ENCODE measurements at places on chromosomes 11 and 22.
A peak's percentile ranks its signal among the peaks of the same experiment; 100 is the strongest.

DNA sequence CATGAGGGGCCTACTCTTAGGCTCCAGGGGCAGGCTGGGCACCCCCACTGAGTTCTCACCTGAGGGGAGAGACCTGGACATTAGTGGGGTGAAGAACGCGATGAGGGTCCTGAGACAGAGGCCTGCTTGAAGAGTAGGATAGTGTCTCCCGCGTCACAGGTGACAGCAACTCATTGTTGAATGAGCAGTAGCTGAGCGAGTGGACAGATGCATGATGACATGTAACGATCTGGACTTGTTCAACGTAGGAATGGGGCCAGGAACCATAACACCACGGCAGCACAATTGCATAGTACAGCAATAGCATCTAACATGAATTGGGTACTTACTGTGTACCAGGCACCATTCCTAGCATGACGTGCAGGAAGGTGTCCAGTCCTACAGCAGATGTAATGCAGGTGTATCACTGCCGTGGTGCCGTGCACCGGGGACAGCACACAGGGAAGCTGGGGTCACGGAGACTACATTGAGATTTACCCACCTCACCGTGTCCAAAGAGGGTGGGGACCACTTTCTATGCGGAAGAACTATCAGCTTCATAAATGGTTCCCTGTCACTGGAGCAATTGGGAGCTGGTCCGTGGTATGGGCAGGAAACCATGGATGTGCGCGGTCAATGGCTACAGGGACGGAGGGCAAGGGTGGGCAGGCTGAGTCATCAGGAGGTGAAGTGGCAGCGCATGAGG lies 1019.1 kb downstream of the TBC1D22A start:
- no peak for DNase-seq

- DNase-seq: no peak
These were observed 200.5 kb downstream of the DDX10 start for GRCh38 chr11:108865406-108865805.

DNA sequence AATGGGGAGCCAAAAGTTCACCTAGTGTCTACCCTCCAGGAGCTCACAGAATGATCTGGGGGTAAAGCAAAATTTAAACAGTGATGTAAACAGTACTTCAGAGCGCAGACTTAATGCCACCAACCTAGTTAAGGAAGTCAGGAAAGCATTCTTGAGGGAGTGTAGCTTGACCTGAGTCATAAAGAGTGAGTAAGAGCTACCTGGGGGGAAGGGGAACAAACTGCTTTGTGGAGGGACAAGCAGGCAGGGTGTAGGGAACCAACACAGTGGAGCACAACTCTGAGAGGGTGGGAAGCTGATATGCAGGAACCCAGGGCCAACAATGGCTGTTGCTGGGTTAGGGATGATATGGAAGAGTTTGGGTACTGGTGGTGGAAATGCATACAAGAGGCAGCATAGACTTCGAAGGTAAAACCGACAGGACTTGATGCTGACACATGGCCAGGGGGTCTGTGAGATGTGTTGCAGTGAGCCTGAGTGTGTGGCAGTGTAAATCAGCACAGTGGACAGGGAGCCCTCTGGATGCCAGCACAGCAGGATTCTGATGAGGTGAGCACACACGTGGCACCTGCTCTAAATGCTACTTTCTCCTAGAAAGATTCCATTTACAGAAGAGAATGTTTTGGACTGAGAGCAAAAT lies 58.3 kb upstream of the CYP2D6 start:
- no peak for DNase-seq

DNA sequence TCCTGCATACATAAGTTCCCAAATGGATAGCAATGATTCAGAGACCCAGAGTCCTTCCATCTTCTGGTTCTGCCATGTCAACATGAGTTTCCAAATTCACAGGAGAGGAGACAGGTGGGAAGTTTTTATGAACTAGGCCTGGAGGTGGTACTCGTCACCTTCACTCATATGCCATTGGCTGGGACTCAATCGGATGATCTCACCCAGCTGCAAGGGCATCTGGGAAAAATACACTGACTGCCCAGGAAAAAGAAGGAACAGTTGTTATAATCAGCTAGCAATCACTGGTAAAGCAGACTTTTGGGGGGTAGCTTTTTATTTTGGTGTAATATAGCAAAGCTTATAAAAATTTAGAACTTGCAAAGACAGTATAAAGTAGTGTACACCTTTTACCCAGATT lies 83.9 kb downstream of the OTOG start:
- no peak for DNase-seq

DNA sequence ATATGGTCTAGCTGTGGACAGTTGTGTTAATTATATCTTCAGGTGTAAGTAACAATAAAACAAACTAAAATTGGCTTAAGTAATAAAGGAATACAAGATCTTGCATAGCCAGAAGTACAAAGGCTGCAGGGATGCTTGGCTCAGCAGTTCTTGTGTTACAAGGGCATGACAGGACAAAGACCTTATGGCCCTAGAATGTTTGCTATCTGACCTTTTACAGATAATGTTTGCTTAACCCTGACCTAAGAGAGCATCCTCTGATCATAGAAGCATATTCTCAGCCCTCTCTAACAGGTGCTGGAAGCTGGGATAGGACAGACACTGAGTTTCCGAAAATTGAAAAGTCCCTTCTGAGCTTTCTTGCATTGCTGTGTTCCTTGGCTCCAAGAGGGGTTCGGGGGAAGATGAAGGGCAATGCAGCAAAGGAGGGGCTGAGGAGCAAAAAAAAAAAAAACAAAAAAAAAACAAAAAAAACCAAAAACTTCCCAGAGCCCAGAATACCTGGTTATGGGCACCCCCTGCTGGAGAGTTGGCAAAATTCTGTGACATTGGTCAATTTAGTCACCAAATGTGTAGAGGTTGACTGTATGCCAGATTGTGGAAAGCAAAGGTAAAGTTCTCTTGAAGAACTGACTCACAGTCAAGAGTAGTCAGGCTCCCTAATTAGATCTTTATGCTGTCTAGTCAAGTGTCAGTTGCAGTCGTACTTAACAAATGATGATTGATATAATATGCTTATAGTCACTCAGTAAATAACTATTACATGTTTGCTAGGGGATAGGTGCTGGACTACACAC lies 10.4 kb upstream of the HIKESHI start:
- DNase-seq: peak; percentile 69

- DNase-seq: no peak
These were observed 37.6 kb upstream of the PARVG start for GRCh38 chr22:44143105-44143474.

DNA sequence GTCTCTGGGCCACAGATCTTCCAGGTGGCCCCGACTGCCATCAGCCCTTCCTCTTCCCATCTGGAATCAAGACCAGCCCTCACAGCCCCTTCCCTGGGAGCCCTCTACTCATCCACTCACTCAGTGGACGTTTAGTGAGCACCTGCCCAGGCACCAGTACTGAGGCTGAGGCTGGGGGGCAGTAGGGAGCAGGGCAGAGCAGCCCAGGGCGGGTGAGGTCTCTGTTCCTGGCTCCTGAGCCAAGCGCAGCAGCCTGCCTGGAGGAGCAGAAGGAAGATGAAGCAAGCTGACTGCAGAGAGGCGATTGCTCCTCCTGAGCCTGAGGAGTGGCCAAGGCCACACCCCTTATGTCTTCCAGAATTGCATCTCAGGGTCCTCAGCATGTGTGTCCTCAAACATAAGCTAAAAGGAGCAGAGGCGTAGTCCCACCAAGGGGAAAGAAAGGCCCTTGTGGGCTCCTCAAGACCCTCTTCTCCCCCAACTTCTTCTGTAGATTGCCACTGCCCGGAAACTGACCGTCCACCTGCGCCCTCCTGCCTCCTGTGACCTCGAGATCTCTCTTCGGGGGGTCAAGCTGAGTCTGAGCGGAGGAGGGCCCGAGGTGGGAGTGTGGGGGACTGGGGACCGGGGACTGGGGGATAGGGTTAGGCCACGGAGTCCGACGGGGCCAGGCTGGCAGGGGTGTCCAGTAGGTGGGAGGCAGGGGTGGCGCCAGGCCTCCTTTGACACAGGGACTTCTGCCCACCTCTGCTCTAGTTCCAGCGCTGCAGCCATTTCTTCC lies 5.8 kb downstream of the MAPK8IP2 start:
- no peak for DNase-seq

- DNase-seq: no peak
These were observed 8.2 kb upstream of the CCDC188 start for GRCh38 chr22:20159076-20159475.

- DNase-seq: no peak
These were observed at the start of gene CELSR1 for GRCh38 chr22:46537225-46537945. Gene CELSR1, minus strand, starts transcription at chr22:46537620. Its CDS starts 450 bp downstream, at chr22:46537170.

DNA sequence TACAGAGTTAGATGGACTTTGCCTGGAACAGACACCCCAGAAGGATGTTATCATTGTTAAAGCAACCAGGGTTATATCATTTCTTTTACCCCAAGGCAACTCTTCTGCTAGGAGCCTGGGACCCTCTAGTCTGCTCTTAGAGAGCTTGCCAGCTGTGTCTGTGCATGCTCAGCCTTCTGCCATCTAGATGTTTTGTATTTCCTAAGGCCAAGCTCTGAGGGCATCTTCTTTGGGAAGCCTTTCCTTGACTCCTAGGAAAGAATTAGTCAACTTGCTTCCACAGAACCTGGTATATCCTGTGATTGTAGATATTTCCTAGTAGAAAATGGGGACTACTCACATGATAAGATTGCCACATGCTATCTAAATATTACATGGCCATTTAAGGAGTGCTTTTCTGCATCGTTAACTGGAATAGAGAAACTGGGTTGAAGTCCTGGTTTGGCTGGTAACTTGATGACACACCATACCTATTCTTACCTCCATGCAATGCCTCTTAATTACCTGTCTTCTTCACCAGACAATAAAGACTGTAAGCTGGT lies 87.6 kb downstream of the STIM1 start:
- DNase-seq: no peak

DNA sequence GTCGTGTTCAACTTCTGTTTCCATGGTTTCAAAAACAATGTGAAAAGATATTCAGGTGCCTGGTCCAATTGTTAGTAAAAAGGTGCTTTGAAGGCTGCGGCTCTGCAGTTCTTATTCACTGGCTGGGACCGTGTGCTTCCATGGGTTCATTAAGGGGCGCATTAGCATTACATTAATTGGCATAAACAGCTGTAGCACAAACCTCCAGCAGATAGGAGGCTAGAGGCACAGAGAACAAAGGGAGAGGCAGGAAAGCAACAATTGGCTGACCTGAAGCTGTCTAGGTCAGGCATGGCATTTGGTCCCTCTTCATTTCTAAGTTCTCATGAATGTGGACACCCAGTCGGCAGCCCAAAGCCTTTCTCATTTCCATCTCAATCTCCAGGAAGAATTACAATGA lies 16.6 kb downstream of the PAK1 start:
- no peak for DNase-seq

GRCh38 chr11:70030412-70030811 lies 47.7 kb upstream of the ANO1 start:
- no peak for DNase-seq

GRCh38 chr22:42473484-42474193 lies 41.4 kb upstream of the NFAM1 start:
- DNase-seq: no peak

DNA sequence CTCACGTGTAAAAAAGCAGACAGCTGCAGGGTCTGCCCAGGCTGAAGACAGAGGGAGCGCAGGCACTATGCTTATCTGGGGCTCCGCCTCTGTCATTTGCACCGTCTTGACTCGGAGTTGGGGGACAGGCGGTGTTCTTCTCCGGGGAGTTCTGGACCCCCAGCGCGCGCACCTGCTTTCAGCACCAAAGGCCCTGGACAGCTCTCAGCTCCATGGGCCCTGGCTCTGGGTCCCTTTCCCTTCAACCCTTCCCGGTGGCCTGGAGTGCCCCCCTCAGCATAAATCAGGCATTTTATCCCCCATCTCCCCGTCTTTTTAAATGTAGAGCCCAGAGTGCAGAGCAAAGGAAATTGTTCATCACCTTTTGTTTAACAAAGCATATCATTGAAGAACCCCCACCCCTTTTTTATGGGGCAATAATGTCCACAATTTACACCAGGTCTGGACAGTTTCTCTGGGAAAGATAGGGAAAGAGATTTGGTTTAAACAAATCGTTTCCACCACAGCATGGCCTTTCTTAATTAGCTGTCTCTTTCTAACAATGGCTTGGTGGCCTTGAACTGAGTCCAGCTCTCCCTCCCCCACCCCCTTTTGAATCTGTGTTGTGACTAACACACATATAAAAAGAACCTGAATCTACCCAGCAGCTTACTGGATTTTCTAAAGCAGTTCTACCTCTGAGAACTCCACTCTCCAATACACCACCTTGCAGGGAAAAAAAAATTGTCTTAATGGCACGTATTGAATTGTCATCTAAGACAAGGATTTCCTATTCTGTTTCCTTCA lies 1.7 kb downstream of the SEZ6L start:
- DNase-seq: no peak

DNA sequence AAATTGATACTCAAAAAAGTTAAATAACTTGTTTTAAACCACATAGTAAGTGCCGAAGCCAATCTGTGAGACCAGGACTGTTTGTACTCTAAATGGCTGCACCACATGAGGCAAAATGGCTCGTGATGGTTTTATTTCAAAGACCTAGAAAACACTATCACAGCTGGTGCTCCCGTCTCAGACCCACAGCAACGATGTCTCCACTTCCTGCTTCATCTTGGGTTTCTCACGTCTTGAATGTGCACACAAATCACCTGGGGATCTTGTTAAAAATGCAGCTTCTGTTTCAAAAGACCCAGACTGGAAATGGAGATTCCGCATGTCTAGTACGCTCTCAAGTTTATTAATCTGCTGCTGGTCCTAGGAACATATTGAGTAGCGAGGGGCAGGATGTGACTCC lies 1.2 kb downstream of the CD3E start:
- peak; percentile 71 for DNase-seq

DNA sequence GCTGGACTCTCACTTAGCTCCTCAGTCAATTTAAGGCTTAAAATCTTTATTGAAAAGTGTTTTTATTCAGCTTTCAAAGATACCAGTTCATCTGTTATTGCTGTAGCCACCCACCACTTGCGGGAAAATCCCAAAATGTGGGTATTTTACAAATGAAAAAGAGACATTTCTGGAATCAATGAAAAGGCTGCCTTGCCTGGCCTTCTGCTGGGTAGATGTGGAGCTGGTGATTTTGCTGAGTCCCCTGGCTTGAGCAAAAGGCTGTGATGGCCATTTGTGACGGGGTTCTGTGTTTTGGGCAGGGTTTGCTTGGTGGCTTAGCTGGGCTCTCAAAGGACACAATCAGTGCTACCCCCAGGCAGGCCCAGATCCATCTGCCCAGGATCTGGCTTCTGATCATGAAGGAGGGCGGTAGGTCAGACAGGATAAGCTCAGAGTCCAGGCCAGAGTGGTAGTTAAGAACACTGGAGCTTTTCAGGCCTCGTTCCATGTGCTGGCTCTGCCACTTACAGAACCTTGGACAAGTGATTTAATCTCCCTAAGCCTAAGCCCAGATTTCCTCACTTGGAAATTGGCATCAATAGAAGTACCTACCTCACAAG lies 36.1 kb downstream of the UBASH3B start:
- no peak for DNase-seq

GRCh38 chr22:39545386-39546365 lies 13.1 kb upstream of the RPS19BP1 start:
- peak; percentile 70 for DNase-seq

- no peak for DNase-seq
These were observed 265.3 kb downstream of the FAT3 start for GRCh38 chr11:92489826-92490399.

GRCh38 chr11:114684636-114685035 lies 6.3 kb downstream of the NXPE2 start:
- DNase-seq: no peak

- no peak for DNase-seq
These were observed 5.4 kb upstream of the NDUFS8 start for GRCh38 chr11:68025047-68025446.

Measured in CD4-positive, alpha-beta T cell treated with Interleukin-1 beta for 1 hour (primary cell).